ENCODE measurements at places on chromosomes 7 and 10.

GRCh38 chr10:128568990-128569945, 443.0 kb upstream of the MKI67 start:
- no peak for DNase-seq

- no peak for DNase-seq
Measured at GRCh38 chr10:122519144-122519543, 41.4 kb upstream of the DMBT1 start.

GRCh38 chr7:142782922-142783900, 12.4 kb downstream of the PRSS2 start:
- DNase-seq, result peak; percentile 71

GRCh38 chr7:99195867-99196266, 12.0 kb downstream of the KPNA7 start:
- no peak for DNase-seq

GRCh38 chr7:141586878-141587277, 35.7 kb downstream of the AGK start:
- DNase-seq, result no peak

DNA sequence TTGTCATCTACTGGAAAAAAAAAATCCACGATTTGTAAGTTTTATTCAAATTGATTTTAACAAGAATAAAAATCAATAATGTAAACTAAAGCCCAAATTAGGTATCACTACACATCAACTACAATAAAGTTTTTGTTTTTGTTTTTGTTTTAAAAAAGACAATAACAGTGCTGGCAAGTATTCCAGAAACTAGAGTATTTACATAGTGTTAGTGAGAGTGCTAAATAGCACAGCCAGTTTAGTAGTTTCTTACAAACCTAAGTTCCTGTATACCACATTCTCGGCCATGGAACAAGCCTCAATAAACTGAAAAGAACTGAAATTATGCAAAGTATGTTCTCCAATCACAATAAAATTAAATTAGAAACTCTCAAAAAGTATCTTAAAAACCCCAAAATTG, 8.1 kb downstream of the ARHGAP12 start:
- no peak for DNase-seq

DNA sequence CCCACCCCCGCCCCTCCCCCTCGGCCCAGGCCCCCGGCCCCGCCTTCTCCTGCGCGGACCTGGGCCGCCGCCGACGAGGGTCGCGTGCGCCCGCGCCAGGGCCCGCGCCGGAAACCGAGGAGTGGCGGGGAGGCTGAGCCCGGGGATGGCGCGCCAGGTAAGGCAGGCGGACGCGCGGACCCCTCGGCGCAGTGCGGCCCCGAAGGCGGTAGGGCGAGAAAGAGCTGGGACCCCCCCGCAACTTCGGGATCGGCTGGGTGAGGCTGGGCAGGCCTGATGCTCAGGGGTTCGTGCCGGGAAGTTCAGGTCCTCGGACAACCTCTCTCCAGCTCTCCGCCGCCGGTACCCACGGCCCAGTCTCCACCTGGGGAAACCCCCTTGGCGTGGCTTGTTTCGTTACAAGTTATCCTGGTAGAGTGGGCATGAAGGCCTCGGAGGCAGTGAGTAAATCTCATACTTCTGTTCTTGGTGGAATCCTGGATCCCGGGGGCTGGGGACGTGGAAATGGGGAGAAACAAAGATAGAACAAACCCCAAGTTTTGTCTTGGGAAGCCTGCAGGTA, 58.4 kb downstream of the ZNF467 start:
- DNase-seq, result no peak

DNA sequence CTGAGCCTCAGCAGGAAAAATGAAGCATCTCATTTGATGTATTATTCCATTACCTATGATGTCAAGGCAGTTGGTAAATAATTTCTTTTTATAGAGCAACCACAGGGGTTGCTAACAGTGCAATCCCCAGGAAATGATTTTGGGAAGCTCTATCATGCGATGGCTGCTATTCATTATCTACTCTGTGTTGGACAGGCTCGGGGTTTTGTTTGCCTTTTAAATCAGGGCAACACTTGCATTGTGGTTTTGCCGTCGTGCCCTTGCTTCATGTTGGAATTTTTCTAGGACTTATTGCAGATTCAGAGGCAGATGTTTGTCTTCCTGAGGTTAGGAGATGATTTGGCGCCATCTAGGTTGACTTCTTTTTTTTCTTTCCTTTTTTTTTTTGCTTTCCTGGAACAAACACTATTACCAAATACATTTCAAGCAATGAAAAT, 128.4 kb downstream of the BICC1 start:
- DNase-seq, result no peak

DNA sequence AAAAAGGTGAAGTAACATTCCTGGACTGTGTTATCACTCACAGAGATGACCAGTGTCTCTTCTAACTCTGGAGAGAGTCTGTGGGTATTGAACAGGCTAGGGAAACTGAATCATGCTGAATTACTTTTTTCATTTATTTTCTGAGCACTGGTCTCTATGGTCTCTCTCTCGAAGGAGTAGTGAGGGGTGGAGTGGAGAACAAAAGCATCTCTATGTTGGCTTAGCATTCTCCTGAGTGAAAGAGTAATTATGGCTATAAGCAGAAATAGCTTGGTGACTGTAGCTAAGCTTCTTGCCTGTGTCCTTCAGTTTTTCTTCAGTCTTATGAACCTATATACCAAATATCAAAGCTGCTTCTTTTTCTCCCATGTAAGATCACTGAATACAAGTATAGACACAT, 64.6 kb upstream of the PTN start:
- DNase-seq, result no peak

DNA sequence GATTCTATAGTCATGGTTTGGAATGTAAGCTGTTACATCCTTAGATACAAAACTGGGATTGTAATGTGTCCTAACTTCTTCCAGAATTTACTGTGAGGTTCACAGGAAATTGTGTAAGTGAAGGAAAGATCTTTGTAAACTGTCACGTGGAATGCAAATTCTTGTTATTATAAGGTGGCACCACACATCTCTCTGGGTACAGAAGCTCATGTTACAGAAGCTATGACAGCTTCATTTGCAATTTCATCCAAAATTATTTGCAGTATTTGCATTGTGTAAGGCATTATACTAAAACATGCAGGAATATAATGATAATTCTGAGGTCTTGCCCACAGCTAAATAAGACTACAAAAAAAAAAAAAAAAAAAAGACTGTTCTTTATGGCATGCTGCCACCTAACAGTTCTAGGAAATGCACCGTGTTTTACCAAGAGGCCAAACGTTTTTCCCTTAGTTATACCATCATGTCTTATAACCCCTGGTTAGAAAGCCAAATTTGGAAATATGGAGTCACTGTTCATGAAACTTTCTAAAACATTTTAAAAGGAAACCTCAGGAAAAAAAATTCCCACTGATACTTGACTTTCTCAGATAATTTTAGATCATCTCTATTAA, 17.6 kb downstream of the MINDY3 start:
- no peak for DNase-seq

DNA sequence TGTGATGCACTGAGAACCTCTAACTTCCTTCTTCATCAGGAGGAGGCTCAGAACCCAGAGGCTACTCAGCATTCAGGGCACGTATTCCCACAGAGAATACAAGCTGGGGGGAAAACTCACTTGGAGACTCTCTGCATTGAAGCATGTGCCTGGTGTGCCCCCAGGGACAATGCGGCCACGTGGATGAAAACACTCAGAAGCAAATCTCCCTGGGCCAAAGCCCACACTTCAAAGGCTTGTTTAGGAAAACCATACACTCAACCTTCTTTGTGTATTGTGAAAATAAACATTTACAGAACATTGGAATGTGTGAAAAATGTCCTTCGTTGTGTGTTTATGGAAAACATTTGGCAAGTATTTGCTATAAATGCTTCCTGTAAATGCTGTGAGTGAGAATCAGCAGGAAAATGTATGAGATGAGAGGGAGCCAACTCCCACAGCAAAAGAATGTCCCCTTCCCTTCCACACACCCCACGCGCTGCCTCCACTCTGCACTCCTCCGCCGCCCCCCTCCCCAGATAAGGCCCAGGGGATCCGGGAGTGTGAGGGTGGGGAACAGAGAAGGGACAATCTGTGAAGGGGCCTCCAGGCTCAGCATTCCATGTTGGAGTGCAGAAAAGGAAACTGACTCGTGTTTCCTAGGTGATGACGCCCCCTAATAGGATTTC, 339.5 kb downstream of the ELMO1 start:
- no peak for DNase-seq

GRCh38 chr7:105209870-105210269, 178.9 kb downstream of the SRPK2 start:
- DNase-seq, result no peak

- peak; percentile 43 for DNase-seq
Measured at GRCh38 chr7:98250789-98251188, 1.2 kb downstream of the TECPR1 start.

GRCh38 chr7:159071260-159071659, 73.4 kb downstream of the VIPR2 start:
- DNase-seq, result no peak

DNA sequence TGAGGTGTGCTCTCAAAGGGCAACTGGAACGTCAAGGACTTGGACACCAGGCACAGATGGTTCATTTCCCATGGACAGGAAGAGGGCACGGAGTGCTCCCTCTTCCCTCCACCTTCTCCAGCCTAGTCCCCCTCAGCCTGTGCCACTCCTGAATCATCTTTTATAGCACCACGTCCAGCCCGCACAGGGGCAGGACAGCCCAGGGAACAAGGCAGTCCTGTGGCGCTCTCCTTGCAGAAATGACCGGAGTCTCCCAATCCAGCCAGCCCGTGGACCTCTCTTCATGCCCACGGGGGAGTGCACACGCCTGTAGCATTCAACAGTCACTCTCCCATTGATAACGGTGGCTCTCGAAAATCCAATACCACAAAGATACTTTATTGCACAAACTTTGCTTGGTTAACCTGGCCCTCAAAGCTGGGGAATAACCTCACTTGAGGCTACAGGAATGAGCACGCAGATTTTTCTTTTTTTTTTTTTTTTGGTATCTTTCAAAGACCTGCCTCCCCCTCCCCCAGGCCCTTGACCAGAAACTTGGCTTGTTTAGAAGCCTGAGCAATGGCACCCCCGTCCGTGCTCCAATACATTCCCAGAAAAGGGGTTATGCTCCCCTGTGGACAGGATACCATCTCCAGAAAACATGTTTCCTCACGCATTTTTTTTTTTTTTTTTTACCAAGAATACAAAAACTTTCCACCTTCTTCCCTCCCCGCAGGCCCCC, 733 bp downstream of the PRKCQ start:
- DNase-seq, result no peak

- no peak for DNase-seq
Measured at GRCh38 chr10:125217990-125218675, 57.8 kb upstream of the CTBP2 start.

GRCh38 chr10:130049244-130049643, 61.4 kb downstream of the C10orf143 start:
- no peak for DNase-seq

- no peak for DNase-seq
Measured at GRCh38 chr7:69677881-69678493, 79.7 kb downstream of the AUTS2 start.

GRCh38 chr7:140512317-140513000, 33.2 kb upstream of the MKRN1 start:
- no peak for DNase-seq

DNA sequence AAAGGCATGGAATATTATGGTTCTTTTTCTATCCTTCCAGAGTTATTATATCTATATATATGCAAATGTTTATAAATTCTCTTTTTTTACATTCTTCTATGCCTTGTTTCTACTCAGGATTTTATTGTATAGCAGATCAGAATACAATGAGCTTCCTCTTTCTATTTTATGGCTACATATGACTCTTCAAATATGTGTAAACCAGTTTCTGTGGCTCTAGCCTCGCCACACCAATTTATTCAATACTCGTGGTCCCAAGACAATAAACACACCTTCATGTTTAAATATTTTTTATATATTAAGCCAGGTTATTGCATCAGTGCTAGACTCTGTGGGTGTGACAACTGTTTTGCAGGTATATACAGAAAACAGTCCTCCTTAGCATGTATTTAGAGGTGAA, 237.5 kb upstream of the MKLN1 start:
- DNase-seq, result no peak

GRCh38 chr7:92762851-92763250, 73.5 kb downstream of the CDK6 start:
- no peak for DNase-seq

DNA sequence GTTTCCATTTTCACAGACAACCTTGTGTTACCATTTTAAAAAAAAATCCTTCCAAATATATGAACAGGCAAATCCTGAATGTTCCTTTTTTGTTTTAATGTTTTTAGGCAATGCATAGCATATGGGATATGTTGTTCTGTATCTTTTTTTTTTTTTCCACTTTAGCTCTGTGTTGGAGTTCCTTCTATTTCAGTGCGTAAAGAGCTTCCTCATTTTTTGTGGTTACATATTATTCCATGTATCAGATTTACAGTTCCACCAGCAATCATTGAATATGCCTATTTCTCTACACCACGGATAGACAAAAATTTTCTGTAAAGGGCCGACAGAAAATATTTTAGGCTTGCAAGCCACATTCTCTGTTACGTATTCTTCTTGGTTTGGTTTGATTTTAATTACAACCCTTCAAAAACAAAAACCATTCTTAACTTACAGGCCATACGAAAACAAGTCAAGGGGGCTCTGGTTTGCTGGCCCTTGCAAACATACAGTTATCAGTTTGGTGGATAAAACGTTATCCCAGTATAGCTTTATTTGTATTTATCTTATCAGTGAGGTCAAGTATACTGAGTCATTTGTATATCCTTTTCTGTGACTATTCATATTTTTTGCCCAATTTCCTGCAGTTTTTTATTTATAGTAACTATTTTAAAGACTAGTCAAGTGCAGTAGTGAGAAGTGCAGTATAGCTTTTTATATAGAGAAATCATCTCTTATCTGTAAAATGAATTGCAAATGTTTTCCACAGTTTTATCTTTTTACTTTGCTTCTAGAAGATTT, 55.7 kb downstream of the RALA start:
- no peak for DNase-seq

DNA sequence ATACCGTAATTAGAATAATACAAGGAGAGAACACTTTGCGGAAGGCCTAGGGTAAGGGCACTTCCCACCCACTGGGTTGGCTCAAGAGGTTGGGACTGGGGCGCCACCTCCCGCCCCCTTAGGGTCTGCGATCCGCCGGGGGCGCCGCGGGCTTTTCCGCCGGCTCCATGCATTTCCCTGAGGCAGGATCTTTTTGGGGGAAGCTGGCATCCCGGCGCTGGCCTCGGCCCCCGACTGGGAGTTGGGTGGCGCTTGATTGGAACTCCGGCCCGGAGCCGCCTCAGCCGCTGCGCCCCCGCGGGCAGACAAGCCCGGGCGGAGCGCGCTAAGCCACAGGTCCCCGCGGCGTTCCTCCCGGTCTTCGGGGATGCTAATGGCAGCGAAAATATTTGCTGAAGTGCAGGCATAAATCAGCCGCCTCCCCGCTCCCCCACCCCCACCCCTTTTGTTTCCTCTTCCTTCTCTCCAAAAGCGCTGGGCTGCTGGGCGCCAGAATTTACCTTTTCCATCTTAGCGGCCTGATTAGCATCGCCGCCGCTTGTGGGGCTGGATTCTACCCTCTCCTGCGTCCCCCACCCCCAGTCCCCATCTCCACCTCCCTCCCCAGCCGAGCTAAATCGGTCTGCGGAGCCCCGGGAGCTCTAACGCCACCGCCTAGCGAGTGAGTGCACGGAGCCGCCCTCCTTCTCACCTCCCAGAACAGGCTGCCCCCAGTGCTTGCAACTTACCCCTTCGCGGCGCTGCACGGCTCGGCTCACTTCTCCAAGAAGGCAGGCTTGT, 5.1 kb downstream of the UNC5B start:
- DNase-seq, result no peak

- DNase-seq, result no peak
Measured at GRCh38 chr10:118751265-118751664, 3.5 kb downstream of the CACUL1 start.

Data from activated naive CD8-positive, alpha-beta T cell treated with anti-CD3 and anti-CD28 coated beads for 36 hours (primary cell).